H1 (cell line): ENCODE measurements at places on chromosomes 3 and 15. TPM values are rescaled to one million over a fixed set of nuclear protein-coding genes. Genes with fewer than 3 reads are reported as not detected.

DNA sequence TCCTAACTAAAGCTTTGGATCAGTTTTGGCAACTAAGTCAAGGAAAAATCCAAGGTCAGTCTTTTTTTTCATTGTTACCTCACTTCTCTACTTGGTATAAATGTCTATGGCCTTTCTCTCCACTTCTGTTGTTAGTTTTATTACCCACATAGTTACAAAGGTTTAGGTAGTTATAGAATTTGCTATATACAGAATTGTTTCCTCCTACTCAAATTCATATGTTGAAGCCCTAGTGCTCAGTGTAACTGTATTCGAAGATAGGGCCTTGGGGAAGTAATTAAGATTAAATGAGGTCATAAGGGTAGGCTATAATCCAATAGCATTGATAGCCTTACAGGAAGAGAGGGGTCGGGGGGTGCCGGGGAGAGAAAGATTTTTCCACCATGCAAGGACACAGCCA lies 19.7 kb upstream of the STIMATE start:
- DNase-seq, result no peak

GRCh38 chr3:163809540-163809993 lies 1268.7 kb downstream of the SI start:
- no peak for DNase-seq

DNA sequence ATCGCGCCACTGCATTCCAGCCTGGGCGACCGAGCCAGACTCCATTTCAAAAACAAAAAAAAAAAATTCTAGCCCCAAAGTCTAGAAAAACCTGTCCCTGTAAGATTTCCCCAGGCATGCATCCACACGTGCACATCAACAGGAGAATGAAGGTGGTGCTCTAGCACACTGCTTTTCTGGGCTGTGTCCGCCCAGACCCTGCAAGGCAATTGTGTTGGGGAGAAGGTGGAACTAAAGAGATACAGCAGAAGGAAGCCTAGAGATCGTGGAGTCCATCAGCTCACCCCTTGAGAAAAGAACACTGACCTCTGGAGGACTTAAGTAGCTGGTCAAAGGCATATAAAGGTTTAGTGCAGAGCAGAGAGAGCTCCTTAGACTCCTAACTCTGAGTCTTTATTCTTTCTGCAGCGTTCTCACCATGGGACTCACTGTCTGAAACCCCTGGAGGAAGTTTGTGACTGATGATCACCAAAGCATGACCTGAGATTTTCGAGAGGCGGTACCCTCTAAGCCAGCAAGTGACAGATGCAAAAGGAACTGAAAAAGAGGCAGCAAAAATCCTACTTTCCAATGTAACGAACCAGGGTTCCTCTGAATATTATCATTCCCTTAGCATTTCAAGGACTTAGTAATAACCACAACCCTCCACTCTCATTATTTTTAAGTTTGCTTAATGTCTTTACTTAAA lies 179.8 kb downstream of the MEX3B start:
- DNase-seq, result no peak

- no peak for DNase-seq
Measured at GRCh38 chr15:71352125-71352524, 236.9 kb downstream of the THSD4 start.

- no peak for DNase-seq
Measured at GRCh38 chr15:31801152-31801551, 229.2 kb upstream of the CHRNA7 start.

GRCh38 chr15:83721981-83722380 lies 68.1 kb downstream of the ADAMTSL3 start:
- DNase-seq, result no peak

DNA sequence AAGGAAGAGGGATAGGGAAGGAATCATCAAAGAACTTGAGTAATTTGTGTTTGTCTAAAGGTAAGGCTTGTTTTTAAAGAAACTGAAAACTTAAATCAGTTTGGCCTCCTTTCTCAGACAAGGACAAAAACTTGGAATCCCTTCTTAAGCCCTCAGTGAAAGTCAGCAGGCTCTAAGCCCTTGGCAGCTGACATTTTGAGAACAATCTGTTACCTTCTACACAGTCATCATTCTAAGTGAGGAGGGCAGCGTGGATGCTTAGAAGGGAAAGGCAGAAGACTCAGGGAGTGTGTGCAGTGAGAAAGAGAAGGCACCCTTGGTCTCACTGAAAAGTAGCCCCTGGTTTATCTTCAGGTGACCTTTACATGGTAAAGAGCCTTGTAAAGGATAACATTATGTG lies 10.8 kb downstream of the HSPBAP1 start:
- no peak for DNase-seq

DNA sequence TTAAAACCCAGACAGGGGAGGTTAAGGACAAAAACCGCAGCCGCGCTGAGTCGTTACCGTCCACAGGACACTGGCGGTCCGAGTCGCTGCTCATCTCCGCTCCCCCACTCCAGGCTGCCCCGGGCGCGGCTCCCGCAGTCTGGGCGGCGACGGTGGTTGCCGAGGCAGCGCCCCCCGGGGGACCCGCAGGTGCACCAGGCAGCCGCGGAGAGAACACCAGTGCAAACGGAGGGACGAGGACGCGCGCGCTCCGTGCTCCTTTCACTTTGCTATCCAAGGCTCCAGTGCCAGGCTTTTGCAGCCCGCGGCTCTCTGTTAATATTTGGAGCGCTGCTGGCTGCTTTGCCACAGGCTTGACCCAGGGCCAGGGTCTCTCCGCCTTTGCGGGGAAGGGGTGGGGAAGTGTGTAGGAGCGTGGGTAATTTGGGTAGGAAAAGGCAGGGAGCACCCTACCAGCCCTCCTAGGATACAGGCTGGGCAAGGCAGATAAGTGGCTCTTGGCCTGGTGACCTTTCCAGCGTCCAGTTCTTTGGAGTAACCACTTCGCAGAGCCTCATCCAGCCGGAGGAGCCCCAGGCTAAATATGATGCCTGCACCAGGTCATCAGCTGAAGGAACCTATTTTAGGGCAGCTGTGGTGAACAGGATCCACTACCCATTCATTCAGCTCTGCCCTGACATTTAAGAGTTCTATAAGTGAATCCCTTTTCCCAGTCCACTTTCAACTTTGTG lies at the start of gene GADL1:
GADL1 (minus strand) TSS at position 141 of the 731 bp plus-strand sequence; CDS start at position 94, 47 bp downstream.
- DNase-seq, result peak; percentile 74

GRCh38 chr3:191355406-191355805 lies 25.1 kb upstream of the UTS2B start:
- no peak for DNase-seq

Gene GASK1A
- 7.9 and 11.5 TPM in 2 replicates for total RNA-seq

Gene SKIL
- 266 and 277 TPM in 2 replicates for total RNA-seq

Gene UBR1
- 18.7 and 20.2 TPM in 2 replicates for total RNA-seq
